ENCODE measurements at places on chromosomes 6 and 20.

DNA sequence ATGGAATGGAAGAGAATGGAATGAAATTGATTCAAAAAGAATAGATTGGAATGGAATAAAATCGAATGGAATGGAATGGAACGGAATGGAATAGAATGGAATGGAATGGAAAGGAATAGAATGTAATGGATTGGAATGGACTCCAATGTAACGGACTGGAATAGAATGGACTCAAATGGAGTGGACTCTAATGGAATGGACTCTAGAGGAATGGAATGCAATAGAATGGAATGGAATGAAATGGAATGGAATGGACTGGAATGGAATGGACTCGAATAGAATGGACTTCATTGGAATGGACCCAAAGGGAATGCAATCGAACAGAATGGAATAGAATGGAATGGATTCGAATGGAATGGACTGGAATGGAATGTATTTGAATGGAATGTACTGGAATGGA, 19.7 kb upstream of the DEFB115 start:
- no peak for DNase-seq

- peak; percentile 38 for DNase-seq
These were observed 39.1 kb downstream of the NRN1 start for GRCh38 chr6:5967594-5967993.

DNA sequence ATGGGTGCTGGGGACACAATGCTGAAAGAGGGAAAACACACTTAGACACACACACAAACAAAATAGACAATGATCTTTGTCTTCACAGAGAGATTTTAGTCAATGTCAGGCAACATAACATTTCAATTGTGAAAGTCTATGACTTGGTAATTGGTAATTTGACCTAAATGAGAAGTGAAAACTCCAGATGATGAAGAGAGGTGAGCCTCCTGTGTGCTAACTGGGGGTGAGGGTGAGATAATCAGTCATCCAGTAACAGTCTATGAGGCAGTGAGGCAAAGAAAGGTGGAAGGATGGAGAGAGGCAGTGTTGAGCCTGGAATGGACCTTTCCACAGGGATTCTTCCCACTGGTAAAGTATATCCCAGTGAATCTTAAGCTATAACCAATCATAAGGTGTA, 744.2 kb downstream of the MAFB start:
- DNase-seq: no peak

- no peak for DNase-seq
These were observed 11.6 kb downstream of the BACH2 start for GRCh38 chr6:90285042-90285481.

DNA sequence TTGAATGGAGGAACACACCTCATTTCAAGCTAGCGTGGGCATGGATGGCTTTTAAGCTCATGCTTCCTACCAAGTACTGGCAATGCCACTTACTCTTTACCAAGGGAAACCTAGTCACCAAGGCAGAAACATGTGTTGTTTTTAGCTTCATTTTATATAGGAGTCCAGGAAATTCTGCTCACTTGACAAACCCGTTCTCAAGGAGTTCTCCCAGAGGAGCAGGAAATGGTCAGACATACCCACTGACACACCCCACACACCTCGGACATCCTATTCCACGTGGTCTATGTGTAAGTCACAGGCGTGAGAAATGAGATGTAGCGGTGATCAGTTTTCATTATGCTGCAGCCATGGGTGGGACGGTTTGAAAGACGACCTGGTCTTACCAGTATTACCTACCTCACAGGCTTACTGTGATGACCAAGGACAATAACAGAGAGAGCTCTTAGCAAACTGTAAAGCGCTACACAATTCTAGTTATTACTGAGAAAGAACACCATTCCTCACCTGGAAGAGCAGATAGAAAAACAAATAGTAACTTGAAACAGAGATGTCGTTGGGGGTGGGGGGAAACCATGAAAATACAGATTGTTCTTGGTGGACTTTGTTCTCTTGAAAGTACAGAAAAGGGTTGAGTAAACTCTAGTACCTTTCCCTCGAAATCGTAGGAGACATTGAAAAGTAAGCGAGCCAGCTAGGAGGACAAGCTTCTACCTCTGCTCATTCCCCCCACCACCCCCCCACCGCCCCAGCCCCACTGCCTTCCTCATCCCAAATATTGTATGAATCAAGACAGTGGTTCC, 1.7 kb downstream of the CNKSR3 start:
- no peak for DNase-seq

DNA sequence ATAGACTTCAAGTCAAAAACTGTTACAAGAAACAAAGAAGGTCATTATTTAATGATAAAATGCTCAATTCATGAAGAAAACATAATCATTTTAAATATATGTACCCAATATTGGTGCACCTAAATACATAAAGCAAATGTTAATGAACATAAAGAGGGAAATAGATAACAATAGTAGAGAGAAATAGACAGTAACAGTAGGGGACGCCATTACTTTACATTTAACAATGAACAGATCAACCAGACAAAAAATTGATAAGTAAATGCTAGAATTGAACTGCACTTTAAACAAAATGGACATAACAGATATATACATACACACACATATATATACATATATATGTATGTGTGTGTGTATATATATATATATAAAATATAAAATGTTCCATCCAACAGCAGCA, 37.4 kb downstream of the IL22RA2 start:
- no peak for DNase-seq

- DNase-seq: no peak
These were observed 185.8 kb upstream of the MAN1A1 start for GRCh38 chr6:119535332-119535731.

DNA sequence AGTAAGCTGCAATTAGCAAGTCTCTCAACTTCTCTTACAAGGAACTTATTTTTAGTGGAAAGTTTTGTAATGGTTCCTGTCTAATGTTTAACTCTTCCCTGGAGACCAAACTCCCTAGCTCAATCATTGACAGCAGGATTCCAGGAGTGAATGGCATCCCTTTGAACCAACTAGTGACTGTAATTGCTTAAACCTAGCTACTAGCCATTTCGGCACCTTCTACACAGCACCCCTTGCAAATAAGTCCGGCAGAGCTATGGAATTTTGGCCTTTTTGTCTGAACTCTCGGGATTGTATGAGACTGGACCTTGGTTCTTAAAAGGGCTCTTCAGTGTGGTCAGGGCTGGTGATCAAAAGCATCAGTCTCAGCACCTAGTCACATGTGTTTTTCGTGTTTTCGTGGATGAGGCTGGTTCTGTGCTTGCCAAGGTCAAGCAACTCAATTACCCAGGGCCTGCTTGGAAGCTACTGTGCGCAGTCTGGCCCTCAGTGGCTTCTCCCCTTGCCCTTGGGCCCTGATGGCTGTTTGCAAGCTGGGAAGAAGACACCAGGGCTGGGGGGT, 135.3 kb upstream of the NEDD9 start:
- no peak for DNase-seq

DNA sequence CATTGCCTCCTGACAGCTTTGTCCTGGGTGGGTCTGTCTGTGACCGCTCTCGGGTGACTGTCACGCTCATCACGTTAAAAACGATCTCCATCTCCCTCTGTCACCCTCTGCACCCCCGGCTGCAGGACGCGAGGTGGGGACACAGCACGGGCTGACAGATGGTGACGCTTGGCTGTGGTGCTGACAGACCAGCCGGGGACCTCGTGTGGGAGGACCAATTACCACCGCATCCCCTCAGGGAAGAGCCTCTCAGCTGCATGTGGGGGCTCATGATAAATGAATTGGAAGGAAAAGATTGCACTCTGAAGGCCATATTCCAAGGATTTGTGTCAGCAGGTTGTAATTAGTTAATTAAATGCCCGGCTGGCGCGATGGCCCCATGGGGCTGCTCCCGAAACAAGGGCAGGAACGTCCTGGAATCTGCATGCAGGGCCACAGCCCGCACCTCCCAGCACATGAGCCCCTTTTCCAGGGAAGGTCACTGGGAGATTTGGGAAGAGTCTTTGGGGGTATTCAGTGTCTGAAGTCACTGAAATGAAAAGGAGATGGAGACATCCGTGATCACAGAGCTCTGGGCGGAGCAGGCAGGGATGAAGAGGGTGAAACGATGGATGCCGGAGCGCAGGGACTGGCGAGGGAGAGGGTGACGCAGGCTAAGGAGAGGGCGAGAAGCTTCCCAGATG, 87.1 kb downstream of the ERMARD start:
- no peak for DNase-seq

DNA sequence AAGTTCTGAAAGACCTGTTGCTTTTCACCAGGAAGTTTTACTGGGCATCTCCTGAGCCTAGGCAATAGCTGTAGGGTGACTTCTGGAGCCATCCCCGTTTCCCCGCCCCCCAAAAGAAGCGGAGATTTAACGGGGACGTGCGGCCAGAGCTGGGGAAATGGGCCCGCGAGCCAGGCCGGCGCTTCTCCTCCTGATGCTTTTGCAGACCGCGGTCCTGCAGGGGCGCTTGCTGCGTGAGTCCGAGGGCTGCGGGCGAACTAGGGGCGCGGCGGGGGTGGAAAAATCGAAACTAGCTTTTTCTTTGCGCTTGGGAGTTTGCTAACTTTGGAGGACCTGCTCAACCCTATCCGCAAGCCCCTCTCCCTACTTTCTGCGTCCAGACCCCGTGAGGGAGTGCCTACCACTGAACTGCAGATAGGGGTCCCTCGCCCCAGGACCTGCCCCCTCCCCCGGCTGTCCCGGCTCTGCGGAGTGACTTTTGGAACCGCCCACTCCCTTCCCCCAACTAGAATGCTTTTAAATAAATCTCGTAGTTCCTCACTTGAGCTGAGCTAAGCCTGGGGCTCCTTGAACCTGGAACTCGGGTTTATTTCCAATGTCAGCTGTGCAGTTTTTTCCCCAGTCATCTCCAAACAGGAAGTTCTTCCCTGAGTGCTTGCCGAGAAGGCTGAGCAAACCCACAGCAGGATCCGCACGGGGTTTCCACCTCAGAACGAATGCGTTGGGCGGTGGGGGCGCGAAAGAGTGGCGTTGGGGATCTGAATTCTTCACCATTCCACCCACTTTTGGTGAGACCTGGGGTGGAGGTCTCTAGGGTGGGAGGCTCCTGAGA, at the start of gene HFE:
Gene HFE, plus strand, starts transcription at position 146 of the 832 bp plus-strand sequence. Its CDS starts 12 bp downstream, at position 158.
- peak; percentile 42 for DNase-seq

- no peak for DNase-seq
These were observed 167.4 kb upstream of the PCSK2 start for GRCh38 chr20:17059465-17059864.

DNA sequence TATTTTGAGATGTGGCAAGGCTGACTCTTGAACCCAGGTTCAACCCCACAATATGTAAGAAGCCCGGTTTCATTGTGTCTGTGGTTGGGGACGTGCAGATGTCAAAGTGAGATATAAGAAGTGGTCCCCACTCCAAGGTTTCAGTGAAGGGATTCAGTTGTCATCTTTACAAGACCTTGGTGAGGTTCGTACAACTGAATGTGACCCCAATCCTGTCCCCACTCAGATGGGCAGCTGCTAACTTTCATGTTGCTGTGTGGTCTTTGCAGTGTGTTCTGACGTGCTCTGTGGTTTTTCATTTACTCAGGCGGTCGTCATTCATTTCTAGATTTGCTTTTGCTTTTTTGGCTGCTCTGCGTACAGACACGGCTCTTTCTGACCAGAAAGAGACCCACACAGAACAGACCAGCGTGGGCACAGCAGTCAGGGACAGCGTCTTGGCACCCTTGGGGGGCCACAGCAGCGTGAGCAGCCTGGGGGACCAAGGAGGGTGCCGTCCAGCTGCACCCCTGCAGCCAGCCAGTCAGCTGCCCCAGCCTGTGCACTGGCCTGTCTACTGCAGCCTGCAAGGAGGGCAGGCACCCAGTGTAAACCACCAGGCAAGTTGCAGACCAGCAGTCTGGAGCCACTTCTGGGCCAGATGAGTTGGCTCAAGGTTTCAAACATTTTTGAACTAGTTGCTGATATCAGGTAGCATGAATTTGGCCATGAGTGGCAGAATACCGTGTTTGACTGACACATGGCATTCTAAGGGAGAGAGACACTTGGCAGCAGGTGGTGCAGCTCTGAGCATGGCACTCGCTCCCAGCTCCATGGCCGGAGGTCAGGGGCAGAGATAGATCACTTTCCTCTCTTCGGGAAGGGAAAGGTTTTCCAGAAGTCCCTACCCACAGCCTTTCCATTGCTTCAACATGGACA, 49.4 kb upstream of the IRF4 start:
- DNase-seq: no peak

- DNase-seq: no peak
These were observed 5.6 kb upstream of the UQCC2 start for GRCh38 chr6:33716890-33717632.

DNA sequence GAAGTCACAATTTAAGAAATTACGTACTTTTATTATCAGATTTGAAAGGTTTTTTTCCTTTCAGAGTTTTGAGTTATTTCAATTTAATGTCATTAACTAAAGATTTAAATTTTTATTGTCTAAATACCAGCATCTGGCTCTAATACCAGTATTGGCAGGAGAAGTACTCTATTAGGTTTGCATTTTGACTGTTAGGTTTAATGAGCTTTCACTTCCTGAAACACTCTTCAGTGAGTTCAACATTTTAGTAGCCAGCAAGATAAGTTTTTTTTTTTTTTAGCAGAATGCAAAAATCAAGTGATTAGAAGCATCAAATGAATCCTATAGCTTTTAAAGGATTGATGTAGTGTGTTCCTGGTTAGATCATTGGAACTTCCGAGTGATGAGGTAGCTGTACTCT, 34.0 kb upstream of the SCGN start:
- DNase-seq: no peak
